IMR-90 (cell line): ENCODE measurements at places on chromosomes 7 and 10. TPM values are rescaled to one million over a fixed set of nuclear protein-coding genes. Genes with fewer than 3 reads are reported as not detected.

GRCh38 chr10:11125004-11125403 is 107.3 kb downstream of the CELF2 start:
- no peak for DNase-seq

Gene C10orf105
- polyA plus RNA-seq = not detected in 2 replicates

- DNase-seq = no peak
Observed at GRCh38 chr10:76435157-76435556, 1003.7 kb downstream of the LRMDA start.

- no peak for DNase-seq
Observed at GRCh38 chr7:21011153-21011552, 224.5 kb upstream of the SP8 start.

DNA sequence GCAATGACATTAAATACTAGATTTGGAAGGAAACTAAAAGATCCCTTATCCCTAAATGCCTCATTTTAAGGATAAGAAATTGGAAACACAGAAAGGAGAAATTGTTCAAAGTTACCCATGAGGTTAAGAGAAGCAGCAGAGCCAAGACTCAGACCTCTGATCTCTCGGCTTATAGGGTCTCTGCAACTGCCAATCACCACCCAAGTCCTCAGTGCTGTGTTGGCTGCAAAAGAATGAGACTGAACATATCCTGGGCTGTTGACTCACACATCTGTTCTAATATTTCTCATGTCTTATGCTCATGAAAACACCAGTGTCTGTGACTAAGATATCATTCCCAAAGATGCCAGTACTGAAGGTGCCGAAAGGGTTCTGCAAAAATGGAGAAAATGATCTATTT is 153.3 kb downstream of the XPNPEP1 start:
- DNase-seq = no peak

- peak; percentile 30 for DNase-seq
Observed at GRCh38 chr7:5429857-5430611, 6.4 kb upstream of the TNRC18 start.

DNA sequence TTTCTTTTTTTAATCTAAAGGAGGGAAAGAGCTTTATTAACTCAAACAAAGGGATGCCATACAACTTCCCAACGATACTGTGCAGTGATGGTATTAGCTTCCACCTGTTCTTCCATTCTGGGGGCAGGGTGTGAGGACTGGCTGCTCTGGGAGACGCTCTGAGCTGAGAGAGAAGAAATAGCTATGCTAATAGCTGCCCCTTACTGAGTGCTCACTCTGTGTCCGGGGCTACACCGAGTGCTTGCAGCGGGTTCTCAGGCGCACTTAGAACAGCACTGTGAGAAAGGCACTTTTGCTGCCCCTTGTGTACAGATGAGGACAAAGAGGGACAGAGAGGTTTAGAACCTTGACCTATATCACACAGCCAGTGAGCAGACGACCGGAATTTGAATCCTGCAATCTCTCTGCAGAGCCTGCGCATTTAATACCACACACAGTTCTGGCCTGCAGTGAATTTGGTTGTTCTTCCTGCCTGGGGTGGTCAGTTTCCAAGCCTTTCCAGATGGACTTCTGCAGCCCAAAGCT is 142.2 kb downstream of the PLPP4 start:
- DNase-seq = no peak
